Aorta (tissue), 5 donors: ENCODE measurements at places on chromosomes 7 and 10. TPM values are rescaled to one million over a fixed set of nuclear protein-coding genes. Genes with fewer than 3 reads are reported as not detected.

DNA sequence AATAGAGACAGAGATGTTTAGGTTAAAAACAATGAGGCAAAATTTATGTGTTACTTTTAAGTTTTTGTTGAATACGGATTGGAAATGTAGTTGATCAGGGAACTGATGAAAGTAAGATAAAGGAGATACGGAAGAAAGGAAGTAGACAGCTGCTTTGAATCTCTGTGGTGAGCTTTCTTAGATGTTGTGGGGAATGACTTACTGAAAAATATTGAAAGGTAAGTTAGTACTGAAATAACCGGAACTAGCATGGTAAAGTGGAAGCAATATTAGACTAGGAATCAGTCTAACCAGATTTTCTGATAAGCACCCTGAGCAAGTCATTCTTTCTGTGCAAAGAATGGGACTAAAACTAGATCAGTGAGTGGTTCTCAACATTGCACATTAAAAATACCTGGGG is 34.8 kb downstream of the LUC7L2 start:
- no peaks in the 10 kb centered on the region for H3K27me3 ChIP-seq
- no peak overlapping the region for H3K27ac ChIP-seq
- peaks cover 10% of the 10 kb centered on the region for H3K36me3 ChIP-seq
- no peak overlapping the region for H3K4me3 ChIP-seq
- no peaks in the 10 kb centered on the region for H3K4me1 ChIP-seq

The LYZL2 gene
- not detected for polyA plus RNA-seq

- no peak for DNase-seq
- no peak overlapping the region for H3K27ac ChIP-seq
- no peaks in the 10 kb centered on the region for H3K4me1 ChIP-seq
- no peaks in the 10 kb centered on the region for H3K36me3 ChIP-seq
These were observed 109.1 kb upstream of the AFAP1L2 start for GRCh38 chr10:114513381-114513792.

GRCh38 chr10:99304862-99305229 is 24.3 kb upstream of the CNNM1 start:
- no peaks in the 10 kb centered on the region for H3K36me3 ChIP-seq
- no peak overlapping the region for H3K4me3 ChIP-seq
- no peak for DNase-seq
- H3K27me3 ChIP-seq = no peaks in the 10 kb centered on the region
- H3K4me1 ChIP-seq = no peaks in the 10 kb centered on the region
- peak overlapping the region; percentile 15 for H3K27ac ChIP-seq

GRCh38 chr7:5711409-5711808 is 70.1 kb downstream of the RNF216 start:
- DNase-seq = no peak
- no peaks in the 10 kb centered on the region for H3K27me3 ChIP-seq
- peaks cover 7% of the 10 kb centered on the region for H3K36me3 ChIP-seq
- no peaks in the 10 kb centered on the region for H3K4me1 ChIP-seq

- H3K27ac ChIP-seq = no peak overlapping the region
- H3K27me3 ChIP-seq = no peaks in the 10 kb centered on the region
- no peaks in the 10 kb centered on the region for H3K4me1 ChIP-seq
- no peak for DNase-seq
- H3K36me3 ChIP-seq = peaks cover 4% of the 10 kb centered on the region
These were observed 153.5 kb downstream of the NSUN6 start for GRCh38 chr10:18497806-18498369.

GRCh38 chr7:150904011-150904909 is 51.9 kb downstream of the AOC1 start:
- H3K36me3 ChIP-seq = no peaks in the 10 kb centered on the region
- H3K27me3 ChIP-seq = no peaks in the 10 kb centered on the region
- DNase-seq = no peak
- peaks cover 3% of the 10 kb centered on the region for H3K4me1 ChIP-seq
- no peak overlapping the region for H3K4me3 ChIP-seq

DNA sequence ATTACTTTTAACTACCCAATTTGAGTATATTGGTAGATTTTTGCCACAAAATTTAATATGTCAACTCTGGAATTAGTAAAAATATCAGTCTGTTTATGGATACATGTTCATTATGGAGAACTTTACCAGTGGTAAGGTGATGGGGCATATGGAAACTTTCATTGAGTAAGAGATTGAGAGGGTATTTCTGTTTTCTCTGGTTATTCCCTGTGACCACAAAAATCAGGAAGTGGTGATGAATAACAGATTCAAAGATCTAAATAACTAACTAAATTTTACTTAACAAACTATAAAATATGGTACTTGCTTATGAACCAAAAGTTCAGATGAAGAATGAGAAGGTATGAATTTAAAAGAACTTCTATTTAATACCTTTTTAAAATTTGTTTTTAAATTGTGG is 22.1 kb upstream of the STEAP4 start:
- no peak overlapping the region for H3K4me3 ChIP-seq
- H3K27ac ChIP-seq = no peak overlapping the region
- H3K36me3 ChIP-seq = no peaks in the 10 kb centered on the region
- no peak for DNase-seq
- H3K4me1 ChIP-seq = no peaks in the 10 kb centered on the region

GRCh38 chr10:62377026-62377415 is 2.9 kb downstream of the ZNF365 start:
- peaks cover 6% of the 10 kb centered on the region for H3K4me1 ChIP-seq
- H3K4me3 ChIP-seq = no peak overlapping the region
- no peaks in the 10 kb centered on the region for H3K36me3 ChIP-seq
- no peaks in the 10 kb centered on the region for H3K27me3 ChIP-seq
- no peak for DNase-seq
- H3K27ac ChIP-seq = no peak overlapping the region

The CPED1 gene
- 35.3 TPM for polyA plus RNA-seq

DNA sequence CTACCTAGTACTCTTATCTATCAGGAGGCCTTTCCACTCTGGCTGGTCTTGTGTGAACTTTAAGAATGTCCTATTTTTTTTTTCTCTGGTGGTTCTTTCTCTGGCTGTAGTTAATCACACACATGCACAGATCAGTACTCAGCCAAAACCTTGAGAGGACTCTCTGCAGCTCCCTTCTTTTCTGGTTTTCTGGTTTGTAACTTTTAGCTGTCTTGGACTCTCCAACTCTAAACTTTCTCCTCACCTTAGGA is 54.9 kb upstream of the HELLS start:
- no peaks in the 10 kb centered on the region for H3K36me3 ChIP-seq
- H3K27ac ChIP-seq = no peak overlapping the region

DNA sequence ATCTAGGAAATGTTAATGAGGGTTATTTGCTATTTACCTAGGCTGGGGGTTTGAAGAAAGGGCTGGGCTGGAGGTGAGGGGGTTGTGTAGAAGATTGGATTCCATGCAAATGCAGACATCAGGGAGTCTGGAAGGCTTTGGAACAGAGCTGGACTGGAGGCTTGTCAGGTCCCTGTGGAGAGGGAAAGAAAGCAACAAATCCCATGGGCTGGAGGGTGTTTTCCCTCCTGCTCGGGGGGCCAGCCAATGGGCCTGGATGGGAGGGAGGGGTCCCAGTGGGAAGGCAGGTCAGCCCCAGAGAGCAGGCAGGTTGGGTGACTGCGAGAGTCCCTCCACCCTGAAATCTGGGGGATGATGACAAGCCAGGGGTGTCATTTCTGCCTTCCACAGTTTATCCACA is 431.8 kb downstream of the RPS24 start:
- no peaks in the 10 kb centered on the region for H3K27me3 ChIP-seq
- no peaks in the 10 kb centered on the region for H3K4me1 ChIP-seq
- no peak for DNase-seq
- no peak overlapping the region for H3K4me3 ChIP-seq

DNA sequence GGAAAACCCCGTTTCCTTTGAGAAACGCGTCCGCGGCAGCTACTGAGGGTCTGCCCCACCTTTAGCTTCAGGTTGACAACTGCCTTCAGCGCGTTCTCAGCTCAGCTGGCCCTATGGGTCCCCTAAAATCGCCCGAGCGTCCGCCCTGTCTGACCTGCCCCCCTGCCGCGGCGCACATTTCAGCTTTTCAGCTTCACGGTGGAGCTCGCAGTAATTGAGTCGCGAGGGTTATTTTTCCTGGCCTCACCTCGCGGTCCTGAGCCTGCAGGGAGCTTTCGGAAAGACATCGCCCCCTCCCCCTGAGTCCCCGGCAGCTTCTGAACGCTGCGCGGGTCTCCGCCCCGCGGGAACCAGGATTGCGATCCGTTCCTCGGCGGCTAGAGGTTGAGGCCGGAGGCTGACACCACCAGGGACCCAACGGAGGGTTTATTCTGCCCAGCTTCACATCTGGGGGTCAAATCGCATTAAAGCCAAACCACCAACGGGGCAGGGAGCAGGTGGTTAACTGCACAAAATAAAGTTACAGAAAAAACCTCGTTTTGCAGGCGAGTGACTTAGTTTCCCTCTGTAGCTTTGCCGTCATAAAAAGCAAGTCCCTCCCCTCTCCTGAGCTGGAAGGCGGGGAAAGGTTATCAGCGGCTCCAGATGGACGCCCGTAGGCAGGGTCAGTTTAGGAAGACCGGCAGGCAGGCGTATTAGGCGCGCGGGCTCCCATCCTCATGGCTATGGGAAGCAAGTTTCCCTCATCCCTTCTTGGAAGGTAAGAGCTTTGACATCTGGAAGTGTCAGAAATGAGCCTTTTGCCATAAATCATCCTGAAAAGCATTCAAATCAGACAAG is 11.0 kb downstream of the TWIST1 start:
- DNase-seq = no peak
- no peaks in the 10 kb centered on the region for H3K4me1 ChIP-seq
- H3K4me3 ChIP-seq = peak overlapping the region; percentile 81
- no peaks in the 10 kb centered on the region for H3K36me3 ChIP-seq

The CRTAC1 gene
- 19.0 TPM for polyA plus RNA-seq

- peak; percentile 46 for DNase-seq
- no peak overlapping the region for H3K4me3 ChIP-seq
- no peaks in the 10 kb centered on the region for H3K36me3 ChIP-seq
- H3K27me3 ChIP-seq = no peaks in the 10 kb centered on the region
- H3K4me1 ChIP-seq = no peaks in the 10 kb centered on the region
- H3K27ac ChIP-seq = no peak overlapping the region
These were observed 40.3 kb upstream of the PSMG3 start for GRCh38 chr7:1610013-1610677.

GRCh38 chr7:90850471-90850870 is 254.3 kb downstream of the CDK14 start:
- no peak overlapping the region for H3K27ac ChIP-seq
- no peaks in the 10 kb centered on the region for H3K36me3 ChIP-seq
- no peaks in the 10 kb centered on the region for H3K4me1 ChIP-seq
- no peak for DNase-seq
- no peaks in the 10 kb centered on the region for H3K27me3 ChIP-seq

GRCh38 chr7:4241304-4241612 is 440.8 kb upstream of the FOXK1 start:
- no peak overlapping the region for H3K27ac ChIP-seq
- no peaks in the 10 kb centered on the region for H3K4me1 ChIP-seq
- H3K4me3 ChIP-seq = no peak overlapping the region

- no peak overlapping the region for H3K4me3 ChIP-seq
- H3K27ac ChIP-seq = no peak overlapping the region
- H3K36me3 ChIP-seq = no peaks in the 10 kb centered on the region
- H3K27me3 ChIP-seq = no peaks in the 10 kb centered on the region
- no peak for DNase-seq
These were observed 1.5 kb downstream of the MEST start for GRCh38 chr7:130493275-130493873.

The KCNMA1 gene
- polyA plus RNA-seq = 106 TPM

The PRLHR gene
- polyA plus RNA-seq = not detected

The ITIH5 gene
- 3.8 TPM for polyA plus RNA-seq

GRCh38 chr10:127579640-127580039 is 30.5 kb downstream of the NPS start:
- no peak for DNase-seq
- H3K4me1 ChIP-seq = no peaks in the 10 kb centered on the region
- H3K36me3 ChIP-seq = no peaks in the 10 kb centered on the region
- H3K27ac ChIP-seq = no peak overlapping the region

- H3K4me3 ChIP-seq = no peak overlapping the region
- H3K4me1 ChIP-seq = no peaks in the 10 kb centered on the region
- no peak overlapping the region for H3K27ac ChIP-seq
These were observed 105.9 kb downstream of the ARHGAP12 start for GRCh38 chr10:31822616-31823318.

GRCh38 chr10:81831060-81831459 is 43.9 kb upstream of the NRG3 start:
- no peaks in the 10 kb centered on the region for H3K4me1 ChIP-seq
- no peak overlapping the region for H3K27ac ChIP-seq
- H3K27me3 ChIP-seq = no peaks in the 10 kb centered on the region
- no peak overlapping the region for H3K4me3 ChIP-seq

- no peak for DNase-seq
- no peak overlapping the region for H3K4me3 ChIP-seq
- no peaks in the 10 kb centered on the region for H3K4me1 ChIP-seq
- H3K27me3 ChIP-seq = no peaks in the 10 kb centered on the region
These were observed 83.0 kb upstream of the DNAJB6 start for GRCh38 chr7:157253850-157254249.

DNA sequence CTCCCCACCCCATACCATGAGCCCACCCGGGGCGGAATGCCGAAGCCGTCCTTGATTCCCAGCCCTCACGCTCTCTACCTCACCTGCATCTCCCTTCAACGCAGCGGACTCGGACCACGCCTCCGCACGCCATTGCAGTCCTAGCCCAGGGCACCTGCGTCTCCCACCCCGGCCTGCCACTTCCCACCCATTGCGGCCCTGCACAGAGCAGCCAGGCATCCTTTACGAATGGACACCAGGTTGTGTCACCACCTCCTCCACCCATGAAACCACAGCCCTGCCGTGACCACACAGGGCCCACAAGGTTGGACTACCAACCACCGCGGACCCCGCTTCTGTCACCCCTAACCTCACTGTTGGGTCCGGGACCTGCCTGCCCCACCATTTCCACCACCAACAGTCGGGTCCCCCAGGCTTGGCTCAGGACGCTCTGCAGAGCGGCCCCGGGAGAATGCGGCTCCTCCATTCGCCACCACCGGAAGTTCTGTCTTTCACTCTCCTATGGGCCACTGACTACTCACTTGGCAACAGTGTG is 232.5 kb downstream of the MAD1L1 start:
- H3K4me3 ChIP-seq = no peak overlapping the region
- H3K27ac ChIP-seq = no peak overlapping the region
- no peaks in the 10 kb centered on the region for H3K4me1 ChIP-seq
- no peaks in the 10 kb centered on the region for H3K36me3 ChIP-seq

The GRM3 gene
- not detected for polyA plus RNA-seq

- H3K4me3 ChIP-seq = no peak overlapping the region
- H3K4me1 ChIP-seq = no peaks in the 10 kb centered on the region
- no peak for DNase-seq
- no peaks in the 10 kb centered on the region for H3K27me3 ChIP-seq
- no peak overlapping the region for H3K27ac ChIP-seq
These were observed 658 bp downstream of the DMBT1 start for GRCh38 chr10:122561212-122561611.

The ITPRID1 gene
- not detected for polyA plus RNA-seq

The PRKRIP1 gene
- 14.9 TPM for polyA plus RNA-seq

GRCh38 chr10:113316506-113316905 is 236.3 kb upstream of the HABP2 start:
- H3K4me3 ChIP-seq = no peak overlapping the region
- no peaks in the 10 kb centered on the region for H3K27me3 ChIP-seq
- no peaks in the 10 kb centered on the region for H3K36me3 ChIP-seq
- no peaks in the 10 kb centered on the region for H3K4me1 ChIP-seq
- H3K27ac ChIP-seq = no peak overlapping the region
- DNase-seq = no peak

The AFAP1L2 gene
- 4.0 TPM for polyA plus RNA-seq

The CCT6A gene
- polyA plus RNA-seq = 88.1 TPM
